Fibroblast of skin of left biceps (primary cell): ENCODE measurements at places on chromosomes 11 and 22.

GRCh38 chr11:95296621-95297025 lies 65.6 kb upstream of the SESN3 start:
- no peak for DNase-seq

GRCh38 chr11:8261921-8262551 lies 1.6 kb downstream of the LMO1 start:
- DNase-seq: no peak

DNA sequence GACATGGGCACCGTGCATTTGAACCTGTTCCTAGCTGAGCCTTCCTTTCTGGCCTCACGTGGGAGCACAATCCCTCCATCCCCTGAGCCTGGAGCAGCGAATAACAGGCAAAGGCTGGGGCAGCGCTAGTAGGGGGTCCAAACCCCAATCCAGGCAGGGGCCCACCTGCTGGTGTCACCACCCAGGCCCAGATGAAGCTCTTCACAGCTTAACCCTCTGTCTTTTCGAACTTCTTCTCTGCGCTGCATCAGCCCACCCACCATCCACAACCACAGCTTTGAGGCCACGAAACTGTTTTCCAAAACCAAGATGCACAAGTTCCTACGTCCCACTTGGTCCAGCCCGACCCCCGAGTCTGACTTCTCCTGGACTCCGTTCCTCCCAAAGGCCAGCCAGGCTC lies 11.5 kb downstream of the KCNC1 start:
- no peak for DNase-seq

DNA sequence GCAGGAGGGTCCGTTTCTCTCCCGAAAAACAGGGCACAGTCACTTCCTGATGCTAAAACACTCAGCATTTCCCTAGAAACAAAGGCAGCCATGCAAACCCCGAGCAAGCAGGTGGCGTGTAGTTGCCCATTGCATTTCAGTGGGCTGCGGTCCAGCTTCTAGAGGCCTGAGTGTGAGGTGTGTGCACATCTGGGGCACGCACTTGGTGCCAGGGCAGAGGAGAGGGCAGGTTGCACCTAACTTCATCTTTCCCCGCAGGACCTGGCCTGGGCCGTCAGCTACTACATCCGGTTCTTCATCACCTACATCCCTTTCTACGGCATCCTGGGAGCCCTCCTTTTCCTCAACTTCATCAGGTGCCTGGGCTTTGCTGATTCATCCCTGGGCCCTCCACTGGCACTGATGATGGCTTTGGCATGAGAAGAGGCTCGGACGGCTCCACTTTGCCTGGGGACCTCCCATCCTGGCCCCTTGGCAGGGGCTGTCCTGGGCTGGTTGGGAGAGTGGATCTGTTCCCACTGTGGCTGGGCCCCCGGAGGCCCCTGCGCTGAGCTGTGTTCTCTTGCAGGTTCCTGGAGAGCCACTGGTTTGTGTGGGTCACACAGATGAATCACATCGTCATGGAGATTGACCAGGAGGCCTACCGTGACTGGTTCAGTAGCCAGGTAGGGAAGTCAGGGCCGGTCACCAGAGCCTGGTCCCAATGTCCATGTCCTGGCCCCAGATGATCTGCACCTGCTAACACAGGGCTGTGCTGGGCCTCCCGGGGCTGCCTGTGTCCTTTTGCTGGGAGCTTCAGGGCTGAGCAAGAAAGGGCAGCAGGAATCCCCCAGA lies 28.4 kb downstream of the FADS3 start:
- DNase-seq: no peak

- DNase-seq: no peak
Measured at GRCh38 chr11:134143801-134144200, 74.9 kb downstream of the JAM3 start.

- peak; percentile 44 for DNase-seq
Measured at GRCh38 chr11:71244116-71244810, 8.1 kb downstream of the SHANK2 start.

- no peak for DNase-seq
Measured at GRCh38 chr22:25942856-25943411, 200.9 kb downstream of the MYO18B start.

DNA sequence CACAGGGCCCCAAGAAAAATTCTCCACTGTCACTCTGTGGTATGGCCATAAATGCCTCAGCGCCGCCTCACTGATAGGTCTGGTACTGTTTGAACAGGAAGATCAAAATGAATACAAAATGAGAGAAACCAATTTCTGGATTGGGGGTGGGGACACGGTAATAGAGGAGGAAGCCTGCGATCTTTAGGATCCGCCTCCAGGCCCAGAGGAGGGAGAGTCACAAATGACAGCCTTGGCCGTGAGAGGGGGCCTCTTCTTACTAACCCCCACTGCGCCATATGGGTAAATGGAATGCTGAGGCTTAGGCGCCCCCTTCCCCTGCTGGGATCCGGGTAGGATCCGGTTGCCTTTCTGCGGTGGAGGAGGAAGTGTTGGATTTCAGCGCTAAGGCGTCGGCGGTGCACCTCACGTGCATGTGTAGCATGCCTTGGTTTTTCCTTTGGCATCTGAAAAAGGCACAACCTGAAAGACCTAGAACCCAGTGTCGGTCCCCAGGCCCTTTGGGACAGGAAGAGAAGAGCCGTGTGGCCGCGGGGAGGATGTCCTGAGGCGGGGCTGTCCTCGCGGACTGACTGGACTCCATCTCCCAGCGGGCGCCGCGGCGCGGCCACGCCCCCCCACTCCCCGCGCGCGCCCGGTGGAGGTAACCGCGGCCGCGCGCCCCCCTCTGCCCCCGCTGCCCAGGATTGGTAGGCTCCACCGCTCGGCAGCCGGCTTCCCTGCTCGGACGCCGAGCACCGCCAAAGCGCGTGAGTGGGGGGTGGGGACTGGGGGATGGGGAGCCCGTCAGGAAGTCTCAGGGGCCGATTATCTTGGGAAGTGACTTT lies 718 bp upstream of the MADD start:
- peak; percentile 78 for DNase-seq

DNA sequence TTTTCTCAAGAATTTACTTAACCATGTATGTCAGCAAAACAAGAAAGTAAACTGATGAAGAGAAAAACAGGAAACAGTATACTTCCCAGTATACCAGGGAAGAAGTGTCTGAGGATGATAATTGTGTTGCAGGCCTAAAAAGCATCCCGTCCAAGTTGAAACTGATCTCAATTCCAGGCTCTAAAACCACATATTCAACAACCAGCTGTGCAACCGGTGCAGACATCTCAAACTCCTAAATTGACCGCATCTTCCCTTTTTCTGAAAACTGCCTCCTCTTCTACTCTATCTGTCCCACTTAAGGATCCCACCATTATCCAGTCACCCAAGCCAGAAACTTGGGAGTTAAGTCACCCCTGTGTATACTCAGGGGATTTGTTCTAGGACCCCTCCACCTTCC lies 47.2 kb downstream of the CCDC83 start:
- DNase-seq: no peak

GRCh38 chr11:76134239-76134638 lies 72.1 kb downstream of the WNT11 start:
- no peak for DNase-seq

DNA sequence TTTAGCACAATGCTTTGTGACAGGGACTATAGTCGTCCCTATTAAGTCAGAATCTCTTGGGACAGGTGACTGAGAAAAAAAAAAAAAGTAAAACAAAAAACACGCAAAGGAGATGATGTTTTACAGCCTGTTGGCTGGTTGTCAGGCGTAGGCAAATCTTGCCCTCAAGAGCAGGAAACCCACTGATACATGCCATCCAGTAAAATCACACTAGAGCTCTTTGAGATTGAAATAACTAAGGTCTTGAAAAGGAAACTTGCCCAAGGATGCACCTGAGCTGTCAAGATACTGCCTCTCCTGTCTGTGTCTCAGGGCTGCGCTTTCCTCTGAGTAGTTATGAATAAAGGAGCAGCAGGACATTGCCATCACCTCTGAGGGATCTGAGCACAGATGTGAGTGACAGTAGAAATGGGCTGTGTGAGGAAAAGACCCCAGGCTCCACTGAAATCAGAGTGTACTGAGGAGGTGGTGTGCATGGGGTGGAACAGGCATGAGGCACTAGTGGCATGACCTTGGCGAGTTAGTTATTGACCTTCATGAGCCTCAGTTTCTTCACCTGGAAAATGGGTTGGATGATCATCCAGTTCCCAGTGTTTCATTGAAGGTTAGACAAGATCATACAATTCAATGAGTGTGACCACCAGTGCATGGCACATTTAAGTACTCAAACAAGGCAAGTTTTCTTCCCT lies 23.3 kb downstream of the MICAL2 start:
- DNase-seq: no peak

GRCh38 chr11:8069771-8070170 lies 11.2 kb upstream of the TUB start:
- DNase-seq: no peak

GRCh38 chr11:111069066-111069465 lies 176.5 kb upstream of the POU2AF2 start:
- DNase-seq: no peak

- DNase-seq: no peak
Measured at GRCh38 chr11:31689559-31689958, 121.6 kb downstream of the PAX6 start.

DNA sequence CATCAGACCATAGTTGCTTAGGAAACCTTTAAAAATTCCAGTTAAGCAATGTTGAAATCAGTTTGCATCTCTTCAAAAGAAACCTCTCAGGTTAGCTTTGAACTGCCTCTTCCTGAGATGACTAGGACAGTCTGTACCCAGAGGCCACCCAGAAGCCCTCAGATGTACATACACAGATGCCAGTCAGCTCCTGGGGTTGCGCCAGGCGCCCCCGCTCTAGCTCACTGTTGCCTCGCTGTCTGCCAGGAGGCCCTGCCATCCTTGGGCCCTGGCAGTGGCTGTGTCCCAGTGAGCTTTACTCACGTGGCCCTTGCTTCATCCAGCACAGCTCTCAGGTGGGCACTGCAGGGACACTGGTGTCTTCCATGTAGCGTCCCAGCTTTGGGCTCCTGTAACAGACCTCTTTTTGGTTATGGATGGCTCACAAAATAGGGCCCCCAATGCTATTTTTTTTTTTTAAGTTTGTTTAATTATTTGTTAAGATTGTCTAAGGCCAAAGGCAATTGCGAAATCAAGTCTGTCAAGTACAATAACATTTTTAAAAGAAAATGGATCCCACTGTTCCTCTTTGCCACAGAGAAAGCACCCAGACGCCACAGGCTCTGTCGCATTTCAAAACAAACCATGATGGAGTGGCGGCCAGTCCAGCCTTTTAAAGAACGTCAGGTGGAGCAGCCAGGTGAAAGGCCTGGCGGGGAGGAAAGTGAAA lies 73.4 kb downstream of the NCAPD3 start:
- DNase-seq: no peak

GRCh38 chr22:37561212-37562048 lies 1.1 kb downstream of the CDC42EP1 start:
- DNase-seq: peak; percentile 66

GRCh38 chr11:27816197-27816596 lies 115.9 kb upstream of the BDNF start:
- DNase-seq: no peak

GRCh38 chr11:6406370-6406769 lies 12.5 kb downstream of the APBB1 start:
- no peak for DNase-seq

- DNase-seq: no peak
Measured at GRCh38 chr22:44005524-44005923, 18.6 kb upstream of the PARVB start.

DNA sequence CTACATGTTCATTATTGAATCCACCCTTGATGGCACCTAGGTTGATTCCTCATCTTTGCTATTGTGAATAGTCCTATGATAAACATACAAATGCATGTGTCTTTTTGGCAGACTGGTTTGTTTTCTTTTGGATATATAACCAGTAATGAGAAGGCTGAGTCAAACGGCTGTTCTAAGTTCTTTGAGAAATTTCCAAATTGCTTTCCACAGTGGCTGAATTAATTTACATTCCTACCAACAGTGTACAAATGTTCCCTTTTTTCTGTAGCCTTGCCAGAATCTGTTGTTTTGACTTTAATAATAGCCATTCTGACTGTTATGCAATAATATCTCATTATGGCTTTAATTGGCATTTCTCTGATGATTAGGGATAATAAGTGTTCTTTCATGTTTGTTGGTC lies 184.9 kb downstream of the CASP12 start:
- DNase-seq: no peak

DNA sequence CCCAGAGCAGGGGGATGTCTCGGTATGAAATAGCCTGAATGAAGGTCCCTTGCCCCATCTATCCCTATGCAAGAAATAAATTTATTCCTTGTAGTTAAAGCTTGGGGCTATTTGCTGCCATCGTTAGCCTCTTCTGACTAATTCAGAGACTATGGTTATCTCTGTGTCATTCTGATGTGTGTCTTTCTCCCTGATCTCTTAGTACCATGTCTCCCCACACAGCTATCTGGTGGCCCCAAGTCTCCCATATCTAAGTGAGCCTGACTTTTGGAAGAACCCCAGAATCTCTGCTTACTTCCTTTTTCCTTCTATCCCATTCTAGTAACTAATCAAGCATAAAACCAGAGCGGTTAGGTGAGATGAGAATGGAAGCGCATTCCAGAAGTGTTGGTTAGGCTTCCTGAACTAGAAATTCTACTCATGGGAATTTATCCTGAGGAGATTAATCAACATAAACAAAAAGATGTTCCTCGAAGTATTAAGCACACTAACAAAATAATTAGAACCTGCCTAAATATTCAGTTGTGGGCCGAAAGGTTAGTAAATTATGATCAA lies 71.4 kb upstream of the BMAL1 start:
- no peak for DNase-seq

GRCh38 chr22:19568337-19569275 lies 44.4 kb upstream of the CLDN5 start:
- DNase-seq: peak; percentile 30

GRCh38 chr11:46694072-46694471 lies 6.3 kb downstream of the ARHGAP1 start:
- no peak for DNase-seq

DNA sequence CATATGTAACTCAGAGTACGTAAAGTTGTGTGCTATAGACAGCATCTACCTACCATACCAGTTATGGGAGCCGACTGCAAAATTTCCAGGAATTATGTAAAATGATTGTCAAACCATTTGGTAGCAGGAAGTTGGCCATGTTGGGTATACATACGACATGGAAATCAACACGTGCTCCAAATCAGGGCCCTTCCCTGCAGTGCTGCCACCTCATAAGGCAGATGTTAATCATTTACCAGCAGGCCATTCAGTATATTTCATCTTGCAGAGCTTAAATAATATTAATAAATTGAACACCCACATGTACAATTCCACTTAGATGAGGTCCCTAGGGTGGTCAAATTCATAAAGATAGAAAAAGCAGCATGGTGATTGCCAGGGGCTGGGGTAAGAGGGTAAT lies 9.8 kb downstream of the MS4A18 start:
- no peak for DNase-seq
